Osteoblast (primary cell): ENCODE measurements at places on chromosomes 13 and 19.

DNA sequence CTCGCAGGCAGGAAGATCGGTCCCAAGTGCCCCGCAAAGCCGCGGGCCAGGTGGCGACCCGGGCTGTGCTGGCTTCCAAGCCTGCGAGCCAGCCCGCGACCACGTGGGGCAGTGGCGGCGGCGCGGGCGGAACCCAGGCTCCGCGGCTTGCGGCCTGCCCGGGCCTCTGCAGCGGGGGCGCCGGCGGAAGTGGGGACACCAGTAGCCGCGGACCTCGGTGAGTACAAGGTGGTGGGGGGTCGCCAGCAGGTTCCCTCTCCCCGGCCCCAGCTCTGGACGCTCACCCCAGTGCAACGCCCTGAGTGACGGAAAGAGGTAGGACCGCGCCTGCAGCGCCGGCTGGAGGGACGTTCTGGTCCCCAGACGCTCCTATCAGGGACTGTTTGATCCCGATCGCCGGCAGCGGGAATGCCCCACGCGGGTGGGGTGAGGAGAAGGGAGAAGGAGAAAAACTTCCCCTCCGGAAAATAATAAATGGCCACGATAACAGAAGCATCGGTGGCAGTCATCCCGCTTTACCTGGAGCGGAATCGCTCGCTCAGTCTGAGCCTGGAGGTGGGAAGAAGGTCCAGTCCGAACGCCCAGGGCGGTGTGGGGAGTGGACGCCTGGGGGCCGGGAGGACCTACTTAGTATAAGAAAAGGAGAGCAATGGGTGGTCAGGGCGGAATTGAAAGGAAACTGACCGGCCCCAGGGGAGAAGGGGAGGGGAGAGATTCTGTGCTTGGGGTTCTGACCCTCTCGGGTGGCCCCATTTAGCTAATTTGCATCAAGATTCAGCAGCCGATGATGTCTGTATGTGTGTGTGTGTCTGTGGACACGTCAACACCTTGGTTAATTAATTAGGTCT lies at the start of gene GEMIN7:
Gene GEMIN7, plus strand, starts transcription at position 198 of the 848 bp plus-strand sequence. CDS start 10,855 bp downstream, outside the sequence.
- DNase-seq, result peak; percentile 99

DNA sequence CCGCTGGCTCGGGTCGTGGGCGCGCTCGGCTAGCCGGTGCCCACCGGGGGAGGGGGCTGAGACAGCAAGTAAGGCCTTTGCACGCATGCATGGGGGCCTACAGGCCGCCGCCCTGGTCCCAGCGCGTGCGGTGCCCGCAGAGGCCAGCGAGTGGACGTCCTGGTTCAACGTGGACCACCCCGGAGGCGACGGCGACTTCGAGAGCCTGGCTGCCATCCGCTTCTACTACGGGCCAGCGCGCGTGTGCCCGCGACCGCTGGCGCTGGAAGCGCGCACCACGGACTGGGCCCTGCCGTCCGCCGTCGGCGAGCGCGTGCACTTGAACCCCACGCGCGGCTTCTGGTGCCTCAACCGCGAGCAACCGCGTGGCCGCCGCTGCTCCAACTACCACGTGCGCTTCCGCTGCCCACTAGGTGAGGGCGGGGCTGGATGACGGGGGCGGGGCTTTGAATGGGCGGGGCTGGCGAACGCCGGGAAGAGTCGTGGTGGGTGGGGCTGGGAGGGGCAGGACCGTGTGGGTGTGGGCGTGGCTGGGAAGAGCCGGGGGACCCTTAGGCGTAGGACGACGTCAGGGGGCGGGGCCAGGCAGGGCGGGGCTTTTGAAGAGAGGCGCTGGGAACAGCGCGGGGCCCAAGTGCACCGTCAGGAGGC lies 2.1 kb downstream of the CILP2 start:
- DNase-seq, result peak; percentile 91

GRCh38 chr19:47142779-47143178 lies 12.1 kb downstream of the SAE1 start:
- DNase-seq, result no peak

DNA sequence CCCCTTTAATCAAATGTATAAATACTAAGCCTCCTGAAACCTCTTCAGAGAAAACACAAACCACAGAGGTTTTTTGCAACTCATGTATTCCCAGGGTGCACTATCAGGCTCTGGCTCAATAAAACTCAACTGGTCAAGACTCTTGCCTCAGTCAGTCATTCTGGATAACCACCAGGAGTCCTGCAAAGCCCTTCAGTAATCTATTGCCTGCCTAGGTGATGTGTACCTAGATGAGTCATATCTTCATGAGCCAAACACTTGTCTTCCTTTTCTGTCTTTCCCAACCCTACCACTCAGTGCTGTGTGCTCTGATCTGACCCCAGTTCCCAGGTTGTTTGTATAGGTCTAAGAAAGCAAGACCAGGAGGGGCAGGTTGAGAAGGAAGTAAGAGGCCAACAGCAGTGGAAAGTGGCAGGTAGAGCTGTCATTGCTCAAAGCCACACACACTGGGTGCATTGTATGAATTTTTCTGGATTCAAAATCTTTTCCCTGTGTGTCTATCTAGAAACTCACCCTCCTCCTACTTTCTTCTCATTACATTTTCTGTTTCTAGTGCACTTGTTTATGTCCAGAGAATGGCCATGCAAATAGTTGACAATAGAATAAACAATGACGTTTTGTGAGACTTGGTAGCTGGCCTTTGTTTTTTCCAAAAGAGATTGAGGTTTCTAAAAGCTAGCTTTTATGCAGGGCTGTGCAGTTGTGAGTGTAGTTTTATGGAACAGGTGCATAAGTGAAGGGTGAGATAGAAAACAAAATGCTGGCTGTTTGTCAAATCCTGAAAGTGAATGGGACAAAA lies 48.1 kb downstream of the PSG1 start:
- DNase-seq, result no peak

DNA sequence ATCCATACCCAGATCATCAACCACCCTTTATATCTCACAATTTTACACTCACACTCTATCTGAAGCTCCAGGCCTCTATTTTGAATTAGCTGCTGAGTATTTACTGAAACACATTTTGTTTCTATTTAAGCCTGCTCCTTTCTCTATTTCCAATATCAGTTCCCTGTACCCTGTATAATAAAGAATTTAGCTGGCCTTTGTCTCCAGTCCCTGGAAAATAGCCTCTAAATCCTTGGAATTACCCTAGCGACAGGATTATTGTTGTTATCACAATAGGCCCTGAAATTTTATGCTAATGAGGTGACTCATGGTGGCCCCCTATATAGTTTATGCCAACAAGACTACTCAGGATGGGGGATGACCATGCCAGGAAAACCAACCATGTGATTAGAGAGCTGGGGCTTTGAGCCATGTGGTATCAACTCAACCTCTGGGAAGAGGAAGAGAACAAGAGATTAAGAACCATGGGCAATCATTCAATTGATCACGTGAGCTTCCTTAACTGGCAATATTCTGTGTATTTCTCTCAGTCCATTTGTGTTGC lies 72.7 kb downstream of the KATNAL1 start:
- DNase-seq, result no peak

GRCh38 chr19:49859682-49860335 lies 7.6 kb downstream of the PNKP start:
- DNase-seq, result no peak

DNA sequence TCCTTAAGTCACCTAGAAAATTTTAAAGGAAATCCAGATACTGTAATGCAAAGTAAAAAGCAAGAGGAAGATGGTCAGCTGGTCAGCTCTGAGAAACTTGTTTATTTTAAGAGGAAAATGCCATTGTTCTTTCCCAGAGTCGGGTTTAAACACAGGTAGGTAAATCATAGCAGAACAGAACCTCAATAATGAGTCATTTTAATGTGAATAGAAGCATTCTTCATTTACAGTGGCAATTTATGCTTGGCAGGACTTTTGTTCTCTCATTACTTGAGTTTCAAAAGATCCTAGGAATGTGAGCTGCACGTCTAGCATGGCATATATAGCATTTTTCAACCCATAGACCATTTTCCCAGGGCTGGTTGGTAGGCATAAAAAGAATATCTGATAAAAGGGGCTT lies 132.3 kb downstream of the LIG4 start:
- no peak for DNase-seq

- peak; percentile 98 for DNase-seq
Observed at GRCh38 chr19:14089662-14090508, 666 bp downstream of the SAMD1 start.

DNA sequence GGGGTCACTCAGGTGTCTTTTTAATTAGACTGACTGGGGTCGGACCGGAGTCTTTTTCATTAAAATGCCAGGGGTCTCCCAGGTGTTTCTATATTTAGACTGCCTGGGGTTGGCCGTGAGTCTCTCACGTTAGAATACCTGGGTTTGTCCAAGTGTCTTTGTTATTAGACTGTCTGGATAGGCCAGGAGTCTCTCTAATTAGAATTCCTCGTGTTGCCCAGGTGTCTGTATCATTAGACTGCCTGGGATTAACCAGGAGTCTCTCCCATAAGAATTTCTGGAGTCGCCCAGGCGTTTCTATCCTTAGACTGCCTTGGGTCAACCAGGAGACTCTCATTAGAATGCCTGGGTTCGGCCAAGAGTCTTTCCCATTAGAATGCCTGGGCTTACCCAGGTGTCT lies 1445.7 kb downstream of the UQCRFS1 start:
- no peak for DNase-seq

- DNase-seq, result no peak
Observed at GRCh38 chr13:75318138-75318833, 163.7 kb downstream of the TBC1D4 start.

- DNase-seq, result no peak
Observed at GRCh38 chr13:30109471-30110135, 197.7 kb downstream of the KATNAL1 start.

DNA sequence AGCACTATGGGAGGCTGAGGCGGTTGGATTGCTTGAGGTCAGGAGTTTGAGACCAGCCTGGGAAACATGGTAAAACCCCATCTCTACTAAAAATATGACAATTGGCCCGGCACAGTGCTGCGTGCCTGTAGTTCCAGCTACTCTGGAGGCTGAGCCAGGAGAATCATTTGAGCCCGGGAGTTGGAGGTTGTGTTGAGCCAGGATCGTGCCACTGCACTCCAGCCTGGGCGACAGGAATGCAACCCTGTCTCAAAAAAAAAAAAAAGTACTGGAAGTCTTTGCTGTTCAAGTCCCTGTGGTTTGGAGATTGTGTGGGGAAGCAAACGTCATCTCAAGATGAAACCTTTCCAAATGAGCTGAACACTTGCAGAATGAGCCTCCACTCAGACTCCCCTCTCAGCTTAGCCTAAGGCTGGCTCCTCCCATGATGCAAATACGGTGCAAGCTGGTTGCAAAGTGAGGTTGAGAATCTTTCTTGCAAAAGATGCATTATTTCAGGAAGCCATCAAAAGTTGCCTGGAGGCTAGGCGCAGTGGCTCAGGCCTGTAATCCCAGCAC lies 46.2 kb downstream of the MYO9B start:
- peak; percentile 83 for DNase-seq

GRCh38 chr13:26495750-26496149 lies 61.7 kb upstream of the WASF3 start:
- no peak for DNase-seq

- DNase-seq, result no peak
Observed at GRCh38 chr13:20993211-20993610, 68.2 kb downstream of the LATS2 start.

GRCh38 chr13:113425941-113426590 lies 27.2 kb downstream of the ADPRHL1 start:
- DNase-seq, result no peak

GRCh38 chr13:65143920-65144319 lies 2086.2 kb downstream of the PCDH9 start:
- DNase-seq, result no peak

DNA sequence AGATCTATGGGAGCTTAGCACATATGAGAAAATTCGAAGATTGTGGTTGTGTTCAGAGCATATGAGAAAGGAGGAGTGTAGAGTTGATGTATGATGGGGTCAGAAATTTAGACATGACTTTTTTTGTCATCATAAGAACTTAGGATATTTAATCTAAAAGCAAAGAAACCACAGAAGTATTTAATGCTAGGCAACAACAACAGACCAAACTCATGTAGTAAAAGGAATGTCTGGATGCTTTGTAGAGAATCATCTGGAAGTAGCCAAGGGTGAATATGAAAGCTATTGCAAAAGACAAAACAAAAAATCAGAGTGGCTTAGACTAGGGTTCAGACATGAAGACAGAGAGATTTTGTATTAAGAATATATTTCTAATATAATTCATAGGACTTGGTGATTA lies 190.3 kb downstream of the SLITRK1 start:
- no peak for DNase-seq

- no peak for DNase-seq
Observed at GRCh38 chr13:23844132-23844531, 45.1 kb downstream of the MIPEP start.

- DNase-seq, result no peak
Observed at GRCh38 chr13:32391101-32391619, 36.8 kb downstream of the N4BP2L1 start.

DNA sequence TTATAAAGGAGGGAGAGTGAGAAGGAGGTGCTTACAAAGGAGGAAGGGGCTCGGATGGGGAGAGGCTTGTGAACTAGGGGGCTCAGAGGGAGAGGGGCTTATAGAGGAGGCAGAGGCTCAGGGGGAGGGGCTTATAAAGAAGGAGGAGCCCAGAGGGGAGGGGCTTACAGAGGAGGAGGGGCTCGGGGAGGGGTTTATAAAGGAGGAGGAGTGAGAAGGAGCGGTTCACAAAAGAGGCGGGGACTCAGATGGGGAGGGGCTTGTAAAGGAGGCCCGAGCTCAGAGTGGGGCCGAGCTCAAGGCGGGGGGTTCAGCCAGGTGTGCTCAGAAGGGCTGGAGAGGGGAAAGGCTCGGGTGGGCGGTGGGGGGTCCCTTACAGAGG lies 500 bp downstream of the SMIM24 start:
- peak; percentile 80 for DNase-seq

GRCh38 chr19:18226956-18227780 lies 930 bp upstream of the PDE4C start:
- DNase-seq, result peak; percentile 3

DNA sequence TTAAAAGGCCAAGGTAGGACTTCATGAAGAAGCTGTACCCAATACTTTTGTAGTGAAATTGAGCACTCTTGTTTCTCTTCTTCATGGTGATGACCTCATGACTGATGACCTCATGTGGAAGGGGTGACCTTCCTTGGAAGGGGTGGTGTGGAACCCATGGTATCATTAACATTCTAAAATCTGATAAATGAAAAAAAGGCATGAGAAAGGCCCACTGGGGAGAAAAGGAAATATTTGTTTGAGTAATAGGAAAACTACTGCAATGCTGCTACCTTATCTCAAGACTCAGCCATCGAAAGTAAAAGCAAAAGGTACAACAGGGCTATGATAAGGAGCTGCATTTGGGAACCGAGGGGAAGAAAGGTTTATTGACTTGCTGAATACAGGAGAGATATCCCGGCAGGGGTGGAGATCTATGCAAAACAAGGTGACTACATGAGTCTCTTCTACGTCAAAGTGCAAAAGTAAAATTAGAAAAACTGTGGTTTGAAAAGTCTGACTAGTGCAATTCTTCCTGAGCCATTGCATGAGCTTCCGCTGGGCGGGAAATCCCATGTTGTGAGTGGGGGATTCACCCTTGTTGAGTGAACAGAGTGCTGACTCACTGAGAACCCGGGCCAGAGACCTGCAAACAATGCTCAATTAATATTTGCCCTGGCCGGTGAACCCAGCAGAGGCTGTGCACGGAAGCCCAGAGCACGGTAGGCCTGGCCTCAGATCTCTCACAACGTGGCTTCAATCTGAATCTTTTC lies 138.9 kb upstream of the RFC3 start:
- no peak for DNase-seq
